ENCODE measurements at places on chromosomes 4 and X.

DNA sequence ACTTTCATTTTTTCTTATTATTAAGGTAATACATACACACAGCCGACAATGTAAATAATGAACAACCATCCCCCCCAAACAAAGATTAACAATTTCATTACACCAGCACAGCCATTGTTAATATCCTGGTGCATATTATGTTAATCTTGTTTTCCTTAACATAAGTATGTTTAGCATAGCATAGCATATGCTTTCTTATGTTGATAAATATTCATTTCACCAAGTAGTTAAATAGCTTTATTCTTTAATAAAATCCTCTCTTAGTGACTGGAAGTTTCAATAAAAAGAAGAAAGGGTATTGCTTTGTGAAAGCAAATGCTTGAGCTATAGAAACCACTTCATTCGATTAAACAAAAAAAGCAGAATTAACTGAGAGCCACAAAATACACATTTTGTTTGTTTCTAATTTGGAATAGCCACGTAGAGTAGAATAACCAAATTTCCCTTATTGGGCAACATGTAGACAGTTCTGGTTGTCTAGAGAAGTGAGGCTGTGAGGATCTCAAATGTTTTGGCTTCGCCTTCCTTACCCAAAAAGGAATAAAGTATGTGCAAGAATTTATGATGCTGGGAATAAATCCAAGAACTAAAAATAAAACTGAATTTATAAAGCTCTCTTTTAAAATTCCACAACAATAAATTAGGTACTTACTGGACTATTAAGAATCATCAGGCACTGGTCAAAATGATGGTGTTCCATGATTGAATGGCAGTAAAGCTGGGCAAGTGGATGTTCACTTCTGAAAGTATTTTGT, 118.0 kb downstream of the PDE5A start:
- no peak for DNase-seq

DNA sequence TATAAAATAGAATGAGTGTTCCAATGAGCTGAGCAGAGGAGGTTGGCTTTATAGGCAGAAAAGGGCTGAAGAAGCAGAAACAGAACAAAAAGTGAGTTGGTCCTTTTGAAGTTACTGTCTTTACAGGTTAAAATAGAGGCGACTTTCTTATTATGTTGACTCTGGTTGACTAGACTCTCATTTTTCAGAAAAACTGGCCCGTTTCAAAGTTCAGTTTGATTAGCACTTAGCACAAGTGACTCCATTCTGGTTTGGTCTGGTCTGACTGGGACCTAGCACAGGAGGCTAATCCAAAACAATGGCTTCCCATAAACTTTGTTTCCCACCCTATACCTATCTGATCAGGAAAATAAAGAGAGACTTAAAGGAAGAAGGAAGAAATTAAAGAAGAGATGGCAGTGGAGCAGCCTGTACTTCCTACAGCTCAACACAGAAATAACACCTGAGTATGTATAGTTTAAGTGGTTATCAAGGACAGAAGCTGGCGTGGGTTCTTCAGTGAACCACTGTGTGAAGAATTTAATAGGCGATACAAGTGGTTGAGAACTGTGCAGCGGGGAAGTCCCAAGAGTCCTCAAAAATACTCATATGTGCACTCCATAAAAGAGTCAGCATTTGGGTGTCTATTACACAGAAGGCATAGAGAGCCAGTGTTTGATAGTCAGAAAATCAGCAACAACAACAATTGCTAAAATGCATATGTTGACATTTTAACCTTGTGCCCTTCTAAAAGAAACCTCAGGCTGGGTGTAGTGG, 554.8 kb upstream of the HTR2C start:
- no peak for DNase-seq

DNA sequence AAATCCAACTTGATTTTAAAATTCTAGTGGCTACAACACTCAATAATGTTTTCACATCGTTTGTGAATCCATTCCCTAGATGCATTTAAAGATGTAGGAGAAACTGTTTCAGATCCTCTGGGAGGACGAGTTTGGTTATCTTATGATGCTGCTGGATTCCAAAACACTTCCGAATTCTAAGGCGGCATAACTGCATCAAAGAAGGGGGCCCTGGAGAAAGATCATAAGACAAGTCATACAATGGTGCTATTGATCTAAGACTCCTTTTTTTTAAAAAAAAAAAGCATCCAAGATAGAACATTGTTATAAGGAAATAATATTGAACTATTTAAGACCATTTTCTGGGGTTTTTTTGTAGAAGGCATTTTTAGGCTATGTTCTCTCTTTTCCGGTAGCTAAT, 25.5 kb downstream of the ASB9 start:
- DNase-seq = no peak

GRCh38 chrX:7262551-7262950, 114.6 kb upstream of the PUDP start:
- DNase-seq = no peak

GRCh38 chr4:157358439-157358838, 137.9 kb downstream of the GRIA2 start:
- no peak for DNase-seq

GRCh38 chr4:122755675-122756074, 23.2 kb downstream of the BBS12 start:
- no peak for DNase-seq

DNA sequence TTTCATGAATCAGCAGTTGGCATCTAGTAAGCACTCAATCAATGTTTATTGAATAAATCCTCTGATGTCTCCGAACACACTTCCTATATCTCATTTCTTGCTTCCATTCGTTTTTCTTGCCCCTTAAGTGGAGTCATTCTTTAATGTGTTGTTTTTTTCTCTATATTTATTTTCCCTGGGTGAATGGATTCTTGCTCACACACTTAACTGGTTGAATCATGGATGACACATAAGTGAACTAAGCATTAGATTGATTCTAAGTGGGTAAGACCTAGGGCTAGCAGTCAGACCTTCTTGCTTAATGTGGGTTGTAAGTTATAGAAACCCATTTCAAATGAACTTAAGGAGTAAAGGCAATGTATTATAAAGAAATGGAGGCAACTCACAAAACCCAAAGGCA, 111.1 kb downstream of the RTL3 start:
- no peak for DNase-seq

GRCh38 chr4:14294611-14295010, 667.1 kb upstream of the BOD1L1 start:
- no peak for DNase-seq

DNA sequence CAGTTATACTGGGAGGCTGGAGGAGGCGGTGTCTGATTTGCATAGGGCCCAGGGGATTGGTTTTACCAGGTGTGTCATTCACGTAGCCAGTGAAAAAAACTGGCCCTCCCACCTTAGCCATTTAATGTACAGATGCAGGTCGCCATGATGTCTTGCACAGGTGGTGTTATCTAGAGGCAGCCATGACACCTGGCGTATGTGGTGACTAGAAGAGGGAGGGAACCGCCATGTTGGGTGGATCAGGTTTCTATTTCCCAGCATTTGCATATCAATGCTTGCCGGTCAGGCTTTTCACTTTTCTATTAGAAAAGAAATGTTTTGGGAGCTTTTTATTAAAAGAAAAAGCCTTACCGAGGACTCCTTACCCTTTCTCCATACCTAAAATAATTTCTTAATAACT, 523.4 kb downstream of the ADGRL3 start:
- no peak for DNase-seq

- DNase-seq = no peak
Observed at GRCh38 chr4:105994061-105994460, 98.8 kb downstream of the NPNT start.

GRCh38 chrX:29468911-29469494, 746.4 kb upstream of the MAGEB2 start:
- no peak for DNase-seq

DNA sequence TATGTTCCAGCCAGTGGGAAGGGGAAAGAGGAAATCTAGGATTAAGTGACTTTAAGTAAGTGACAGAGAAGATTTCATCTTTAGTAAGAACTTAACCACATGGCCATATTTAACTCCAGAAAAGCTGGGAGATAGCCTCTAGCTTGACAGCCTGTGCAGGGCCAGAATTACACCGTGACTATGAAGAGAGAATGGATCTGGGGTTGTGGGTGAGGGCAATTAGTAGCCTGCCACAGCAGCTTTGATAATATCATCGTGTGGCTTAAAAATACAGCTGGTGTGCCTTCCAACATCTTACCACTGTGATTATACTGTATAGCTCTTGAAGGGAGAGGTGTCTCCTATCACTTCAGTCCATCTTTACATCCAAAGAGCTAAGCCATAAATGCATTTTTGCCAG, 57.6 kb upstream of the TBC1D9 start:
- DNase-seq = no peak

DNA sequence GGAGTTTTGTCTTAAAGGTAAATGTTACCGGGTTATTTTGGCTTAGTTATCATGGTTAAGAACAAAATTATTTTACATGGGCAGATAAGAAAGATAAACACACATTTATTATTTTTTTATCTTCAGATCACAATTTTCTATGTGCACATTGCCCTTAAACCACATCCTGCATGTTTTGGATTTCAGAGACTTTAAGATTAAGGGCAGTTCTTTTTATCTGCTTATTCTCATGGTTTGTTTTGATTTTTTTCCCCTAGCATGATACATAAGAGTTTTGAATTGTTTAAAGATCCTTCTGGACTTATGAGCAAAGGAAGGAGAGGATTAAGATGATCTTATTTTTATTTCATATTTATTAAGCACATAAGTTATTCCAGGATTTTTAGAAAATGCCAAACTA, 190.1 kb upstream of the BMP3 start:
- no peak for DNase-seq

GRCh38 chr4:38092701-38093100, 132.5 kb downstream of the PTTG2 start:
- DNase-seq = no peak

- no peak for DNase-seq
Observed at GRCh38 chr4:131207589-131207988, 1941.5 kb upstream of the PCDH10 start.

DNA sequence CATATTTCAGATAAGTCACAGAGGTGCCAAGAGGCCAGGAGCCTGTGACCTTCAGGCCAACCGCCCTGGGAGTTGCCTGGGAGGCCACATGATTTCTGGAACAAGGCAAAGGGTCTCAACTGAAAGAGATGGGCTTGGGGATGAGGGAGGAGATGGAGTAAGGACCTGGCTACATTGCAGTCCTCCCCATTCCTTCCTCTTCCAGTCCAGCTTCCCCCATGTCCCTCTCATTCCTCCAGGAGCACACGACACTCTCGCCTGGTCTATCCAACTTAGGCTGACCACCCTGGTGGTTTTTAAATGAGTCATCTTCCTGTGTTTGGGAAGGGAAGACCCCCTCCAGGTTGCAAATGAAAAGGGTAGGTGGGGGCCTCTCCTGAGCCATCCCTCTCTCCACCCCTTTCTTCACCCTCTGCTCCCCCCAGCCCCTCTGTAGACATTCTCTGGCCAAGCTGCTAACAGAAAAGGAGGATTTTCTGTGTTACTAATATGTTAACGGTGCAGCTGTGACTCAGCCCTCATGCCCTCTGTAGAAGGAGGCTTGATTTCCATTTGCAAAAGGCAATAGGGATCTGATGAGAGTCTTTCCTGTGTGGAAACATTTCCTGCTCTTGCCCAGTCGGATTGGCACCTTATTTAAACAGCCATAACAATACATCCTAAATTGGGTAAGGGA, 79.2 kb downstream of the RTL5 start:
- no peak for DNase-seq

GRCh38 chrX:10648614-10649013, 28.2 kb upstream of the MID1 start:
- no peak for DNase-seq

- DNase-seq = no peak
Observed at GRCh38 chrX:675279-675954, 44.8 kb downstream of the SHOX start.

- no peak for DNase-seq
Observed at GRCh38 chrX:3962511-3963311, 249.3 kb upstream of the PRKX start.

DNA sequence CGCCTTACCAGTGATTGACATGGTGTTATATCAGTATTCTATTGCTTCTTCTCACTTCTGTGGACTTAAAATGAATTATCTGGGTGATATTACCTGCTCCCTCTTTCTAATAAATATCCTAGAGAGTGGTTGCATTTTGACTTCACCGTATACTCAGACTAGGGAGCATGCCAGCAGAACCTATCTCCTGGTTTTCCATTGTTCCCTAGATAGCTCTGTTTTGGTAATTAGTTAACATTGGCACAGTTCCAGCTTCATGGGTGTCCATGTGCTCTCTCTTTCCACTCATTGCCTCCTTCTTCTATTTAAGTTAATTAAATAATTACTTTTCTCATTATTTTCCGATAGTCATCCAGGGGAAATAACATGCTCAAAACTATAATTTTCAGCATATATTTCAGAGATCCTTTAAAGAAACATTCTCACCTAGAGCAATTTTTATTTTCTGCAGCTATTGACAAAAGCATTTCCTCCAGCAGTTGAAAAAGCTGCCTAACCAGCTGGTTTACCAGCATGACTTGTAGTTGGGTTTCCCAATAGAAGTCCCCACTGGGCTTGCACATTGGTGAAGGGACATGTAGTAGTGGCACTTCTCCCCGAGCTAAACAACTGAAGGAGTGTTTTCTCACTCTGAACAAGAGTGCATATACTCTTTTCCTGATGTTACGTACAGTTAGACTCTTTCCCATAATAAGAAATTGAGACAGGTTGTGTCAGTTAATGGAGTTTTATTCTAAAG, 27.9 kb upstream of the PAPSS1 start:
- DNase-seq = peak; percentile 57

GRCh38 chr4:113316879-113317278, 267.4 kb downstream of the ANK2 start:
- peak; percentile 11 for DNase-seq

- no peak for DNase-seq
Observed at GRCh38 chr4:8727546-8728510, 135.3 kb downstream of the CPZ start.

GRCh38 chrX:124605511-124605910, 259.1 kb downstream of the SH2D1A start:
- no peak for DNase-seq

GRCh38 chr4:65416891-65417290, 253.4 kb downstream of the EPHA5 start:
- peak; percentile 91 for DNase-seq

- DNase-seq = no peak
Observed at GRCh38 chr4:173280998-173281397, 53.2 kb downstream of the HMGB2 start.

DNA sequence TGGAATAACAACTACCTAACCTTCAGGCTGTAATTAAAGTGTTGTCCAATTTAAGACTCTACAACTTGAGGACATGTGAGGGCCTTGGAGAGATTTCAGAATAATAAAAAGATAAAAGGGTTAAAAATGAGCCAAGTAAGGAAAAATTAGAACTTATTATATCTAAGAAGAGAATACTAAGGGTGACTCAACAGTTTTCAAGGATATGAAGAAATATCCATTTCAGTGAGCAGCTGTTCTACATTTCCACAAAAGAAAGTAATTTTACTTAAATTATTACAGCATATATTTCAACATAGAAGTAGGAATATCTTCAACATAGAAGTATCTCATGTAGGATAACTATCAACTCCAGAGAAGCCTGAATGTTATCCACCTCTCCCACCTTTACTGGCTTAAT, 11.3 kb downstream of the SNX12 start:
- DNase-seq = no peak
